ENCODE measurements at places on chromosomes 5 and 9. TPM values are rescaled to one million over a fixed set of nuclear protein-coding genes. Genes with fewer than 3 reads are reported as not detected.

- no peaks in the 10 kb centered on the region for H3K4me1 ChIP-seq
- no peaks in the 10 kb centered on the region for H3K27me3 ChIP-seq
- H3K4me3 ChIP-seq: no peak overlapping the region
- H3K27ac ChIP-seq: no peak overlapping the region
- DNase-seq: no peak
These were observed 38.8 kb upstream of the CCDC112 start for GRCh38 chr5:115335301-115335700.

DNA sequence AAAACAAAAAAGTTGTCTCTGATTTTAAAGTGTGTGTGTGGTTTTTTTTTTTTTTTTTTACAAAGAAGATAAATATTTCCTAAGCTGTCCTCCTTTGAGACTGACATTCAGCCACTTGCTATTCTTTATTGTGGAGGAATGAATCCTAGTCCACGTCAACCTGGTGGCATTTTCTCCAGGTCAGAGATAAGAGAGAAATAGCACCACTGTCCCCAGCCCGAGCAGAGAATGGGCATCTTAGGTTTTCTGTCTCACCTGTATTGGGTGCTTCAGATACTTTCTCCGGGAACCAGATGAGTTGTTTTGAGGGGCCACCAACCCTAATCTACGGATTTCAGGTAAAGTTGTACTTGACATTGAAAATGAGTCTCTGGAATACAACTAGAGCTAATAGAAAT is 1.4 kb downstream of the ITGA2 start:
- no peak overlapping the region for H3K27ac ChIP-seq
- H3K4me3 ChIP-seq: peak overlapping the region; percentile 57
- H3K4me1 ChIP-seq: no peaks in the 10 kb centered on the region
- no peaks in the 10 kb centered on the region for H3K36me3 ChIP-seq

GFRA3 gene
- 1.9 TPM for total RNA-seq

FBP1 gene
- 19.5 TPM for total RNA-seq

DNA sequence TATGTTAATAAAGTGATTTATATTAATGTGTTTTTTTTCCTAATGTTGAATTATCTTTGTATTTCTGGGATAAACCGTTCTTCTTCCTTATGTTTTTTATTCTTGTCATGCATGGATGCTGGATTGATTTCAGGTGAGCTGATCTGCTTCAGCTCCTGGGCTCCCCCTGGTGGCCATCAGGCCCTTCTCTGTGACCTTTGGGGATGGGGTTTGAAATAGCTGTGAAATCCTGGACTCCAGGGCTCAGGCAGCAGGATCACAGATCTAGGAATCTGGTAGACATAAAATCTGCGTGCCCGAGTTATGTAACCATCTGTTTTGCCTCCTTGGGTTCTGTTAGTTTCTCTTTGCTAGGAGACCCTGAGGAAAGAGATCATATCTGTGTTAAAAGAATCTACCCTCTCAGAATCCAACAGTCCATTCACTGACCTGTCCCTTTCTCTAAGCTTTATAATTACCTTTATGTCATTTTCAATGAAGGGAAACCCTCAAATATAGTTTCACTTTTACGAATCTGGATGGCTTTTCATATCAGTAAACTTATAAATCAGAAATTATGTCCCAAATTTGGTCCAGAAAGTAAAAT is 12.2 kb upstream of the OR13J1 start:
- DNase-seq: peak; percentile 76
- H3K4me1 ChIP-seq: no peaks in the 10 kb centered on the region
- no peak overlapping the region for H3K4me3 ChIP-seq

BRD8 gene
- 47.1 TPM for total RNA-seq

- no peaks in the 10 kb centered on the region for H3K4me1 ChIP-seq
- H3K27ac ChIP-seq: no peak overlapping the region
- no peak for DNase-seq
- H3K27me3 ChIP-seq: no peaks in the 10 kb centered on the region
These were observed 75.4 kb downstream of the PRR16 start for GRCh38 chr5:120539471-120539870.

CTXN3 gene
- total RNA-seq: not detected

PRLR gene
- 1.1 TPM for total RNA-seq

DNA sequence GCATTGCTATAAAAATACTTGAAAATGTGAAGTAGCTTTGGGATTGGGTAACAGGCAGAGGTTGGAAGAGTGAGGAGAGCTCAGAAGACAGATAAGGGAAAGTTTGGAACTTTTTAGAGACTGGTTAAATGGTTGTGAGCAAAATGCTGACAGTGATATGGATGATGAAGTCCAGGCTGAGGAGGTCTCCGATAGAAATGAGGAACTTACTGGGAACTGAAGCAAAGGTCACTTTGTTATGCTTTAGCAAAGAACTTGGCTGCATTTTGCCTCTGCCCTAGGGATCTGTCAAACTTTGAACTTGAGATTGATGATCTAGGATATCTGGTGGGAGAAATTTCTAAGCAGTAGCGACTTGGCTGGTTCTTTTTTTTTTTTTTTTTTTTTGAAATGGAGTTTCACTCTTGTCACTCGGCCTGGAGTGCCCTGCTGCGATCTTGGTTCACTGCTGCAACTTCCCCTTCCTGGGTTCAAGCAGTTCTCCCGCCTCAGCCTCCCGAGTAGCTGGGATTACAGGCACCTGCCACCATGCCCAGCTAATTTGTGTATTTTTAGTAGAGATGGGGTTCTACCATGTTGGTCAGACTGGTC is 998.9 kb downstream of the TLE1 start:
- H3K36me3 ChIP-seq: no peaks in the 10 kb centered on the region
- no peaks in the 10 kb centered on the region for H3K27me3 ChIP-seq
- H3K27ac ChIP-seq: no peak overlapping the region
- H3K4me1 ChIP-seq: no peaks in the 10 kb centered on the region
- no peak for DNase-seq
- no peak overlapping the region for H3K4me3 ChIP-seq

CLIC3 gene
- total RNA-seq: 4.2 TPM

- no peaks in the 10 kb centered on the region for H3K4me1 ChIP-seq
- H3K27ac ChIP-seq: no peak overlapping the region
- no peak overlapping the region for H3K4me3 ChIP-seq
- no peaks in the 10 kb centered on the region for H3K36me3 ChIP-seq
These were observed 400.0 kb downstream of the CTNND2 start for GRCh38 chr5:11504065-11504885.

SV2C gene
- total RNA-seq: 0.96 TPM

DNA sequence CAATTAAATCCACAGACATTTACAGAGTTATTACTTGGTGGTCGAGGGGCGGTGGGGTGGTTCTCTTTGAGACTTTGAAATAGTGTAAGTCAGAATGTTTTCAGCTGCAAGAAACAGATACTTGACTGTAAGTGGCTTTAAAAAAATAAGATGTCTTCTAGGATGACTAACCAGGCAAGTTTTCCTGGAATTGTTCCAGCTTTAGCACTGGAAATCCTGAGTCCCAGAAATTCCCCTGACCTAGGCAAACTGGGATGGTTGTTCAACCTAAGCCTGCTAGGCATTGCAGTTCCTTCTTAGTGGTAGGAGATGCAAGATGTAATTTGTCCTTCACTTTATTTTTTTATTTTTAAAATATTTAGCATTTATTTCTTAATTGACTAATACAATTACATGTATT is 169.5 kb upstream of the POC5 start:
- no peak for DNase-seq
- no peaks in the 10 kb centered on the region for H3K4me1 ChIP-seq
- H3K4me3 ChIP-seq: no peak overlapping the region

DNA sequence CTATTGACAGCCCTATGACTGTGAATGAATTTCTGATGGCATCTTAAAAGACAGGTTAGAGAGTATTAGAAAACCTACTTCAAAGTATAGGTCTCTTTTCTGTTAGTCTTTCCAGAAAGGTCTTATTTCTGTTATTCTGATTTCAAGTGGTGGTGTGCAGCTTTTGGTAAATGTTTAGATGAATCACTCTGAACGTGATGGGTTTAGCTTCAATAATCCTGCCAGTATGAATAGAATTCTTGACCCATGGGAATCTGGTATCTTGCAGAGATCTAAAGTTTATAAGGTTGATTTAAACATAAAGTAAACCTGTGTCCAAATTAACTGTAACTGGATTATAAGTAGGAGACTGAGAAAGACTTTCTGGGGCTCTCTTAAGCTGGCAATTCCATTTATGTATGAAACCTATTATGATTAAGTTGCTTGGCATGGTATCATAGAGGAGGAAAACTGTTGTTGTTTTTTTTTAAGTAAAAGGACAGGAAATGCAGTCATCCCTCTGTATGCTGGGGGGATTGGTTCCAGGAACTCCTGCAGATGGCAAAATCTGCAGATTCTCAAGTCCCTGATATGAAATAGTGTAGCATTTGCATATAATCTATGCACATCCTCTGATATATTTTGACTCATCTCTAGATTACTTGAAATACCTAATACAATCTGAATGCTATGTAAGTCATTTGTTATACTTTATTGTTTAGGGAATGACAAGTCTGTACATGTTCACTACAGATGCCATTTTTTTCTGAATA is 77.0 kb upstream of the ADAMTS19 start:
- H3K36me3 ChIP-seq: no peaks in the 10 kb centered on the region
- H3K4me1 ChIP-seq: no peaks in the 10 kb centered on the region
- H3K4me3 ChIP-seq: no peak overlapping the region
- no peak overlapping the region for H3K27ac ChIP-seq

DNA sequence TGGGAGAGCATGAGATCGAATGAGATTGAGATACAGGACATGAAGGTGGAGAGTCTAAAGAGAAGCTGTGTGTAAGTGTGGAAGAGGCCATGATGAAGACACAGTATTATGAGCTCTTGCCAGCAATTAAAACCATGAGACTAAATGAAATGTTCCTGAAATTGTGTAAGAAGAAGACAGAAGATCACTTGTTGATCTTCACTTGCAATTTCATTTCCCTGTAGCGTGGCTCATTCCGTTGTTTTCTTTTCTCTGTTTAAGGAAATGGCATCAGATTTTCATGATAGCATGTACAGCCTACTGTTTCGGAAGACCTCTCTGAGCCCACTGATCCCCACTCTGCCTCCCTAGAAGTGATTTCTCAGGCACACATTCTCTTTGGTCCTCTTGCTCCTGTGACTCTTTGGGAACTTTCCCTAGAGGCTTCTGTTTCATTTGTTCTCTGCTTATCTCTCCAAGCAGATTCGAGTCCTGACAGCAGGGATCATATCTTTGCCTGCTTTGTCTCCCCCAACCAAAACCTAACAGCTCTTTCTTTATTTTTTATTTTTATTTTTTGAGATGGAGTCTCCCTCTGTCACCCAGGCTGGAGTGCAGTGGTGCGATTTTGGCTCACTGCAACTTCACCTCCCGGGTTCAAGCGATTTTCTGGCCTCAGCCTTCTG is 16.8 kb downstream of the PIP5K1B start:
- no peaks in the 10 kb centered on the region for H3K27me3 ChIP-seq
- no peak overlapping the region for H3K27ac ChIP-seq
- no peaks in the 10 kb centered on the region for H3K36me3 ChIP-seq
- H3K4me3 ChIP-seq: no peak overlapping the region
- no peaks in the 10 kb centered on the region for H3K4me1 ChIP-seq

GRCh38 chr5:65919773-65920172 is 6.6 kb upstream of the ERBIN start:
- H3K27me3 ChIP-seq: no peaks in the 10 kb centered on the region
- no peaks in the 10 kb centered on the region for H3K36me3 ChIP-seq
- no peak overlapping the region for H3K27ac ChIP-seq
- no peaks in the 10 kb centered on the region for H3K4me1 ChIP-seq

DNA sequence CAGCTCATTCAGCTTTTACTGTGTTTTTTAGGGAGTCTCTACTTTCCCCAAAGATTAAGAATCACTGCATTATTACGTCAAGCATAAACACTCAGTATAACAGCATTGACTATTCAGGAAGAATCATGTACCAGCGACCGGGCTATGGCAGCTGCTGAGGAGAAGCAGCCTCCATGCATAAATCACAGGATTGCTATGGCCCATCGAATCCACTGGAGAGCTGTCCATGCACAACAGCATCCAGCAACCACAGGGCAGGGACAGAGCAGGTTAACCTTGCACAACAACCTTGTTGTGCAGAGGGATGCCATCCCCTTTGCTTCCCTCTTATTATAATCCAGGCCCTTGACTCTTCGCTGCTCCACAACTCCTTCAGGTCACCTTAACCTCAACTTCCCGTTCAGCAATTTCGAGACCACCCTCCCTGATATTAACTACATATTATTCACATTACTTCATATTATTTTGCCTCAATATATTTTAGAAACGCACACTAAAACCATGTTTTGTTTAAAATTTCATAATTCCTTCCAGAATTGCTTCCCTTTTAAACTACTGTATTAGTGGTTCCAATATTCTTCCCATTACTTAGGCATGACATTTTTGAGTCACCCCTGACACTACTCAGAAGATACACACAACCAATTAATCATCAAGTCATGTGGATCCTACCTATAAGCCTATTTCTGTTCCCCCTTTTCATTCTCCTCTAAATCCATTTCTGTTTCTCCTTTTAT is 991 bp downstream of the IARS1 start:
- no peaks in the 10 kb centered on the region for H3K27me3 ChIP-seq
- H3K4me1 ChIP-seq: peaks cover 7% of the 10 kb centered on the region
- DNase-seq: no peak
- no peak overlapping the region for H3K27ac ChIP-seq
- peak overlapping the region; percentile 69 for H3K4me3 ChIP-seq
- H3K36me3 ChIP-seq: no peaks in the 10 kb centered on the region

SHC3 gene
- total RNA-seq: 0.59 TPM

DNA sequence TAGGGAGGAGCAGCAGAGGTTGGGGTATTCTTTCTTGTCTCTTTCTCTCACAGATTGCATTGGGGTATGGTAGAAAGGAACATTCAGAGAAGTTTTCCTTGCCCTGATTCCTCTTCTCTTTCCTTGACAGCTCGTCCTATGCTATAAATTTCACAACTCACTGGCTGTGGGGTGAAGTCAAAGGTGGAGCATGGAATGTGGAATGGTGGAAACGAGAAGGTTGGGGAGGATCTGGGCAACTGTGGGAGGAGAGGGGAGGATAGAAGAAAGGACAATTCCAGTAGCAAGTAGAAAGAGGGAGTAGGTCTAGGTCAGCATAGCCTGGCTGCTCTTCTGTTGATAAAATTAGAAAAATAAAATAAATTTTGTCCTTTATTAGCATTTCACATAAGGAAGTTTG is 39.0 kb upstream of the POC5 start:
- DNase-seq: no peak
- no peaks in the 10 kb centered on the region for H3K4me1 ChIP-seq
- no peaks in the 10 kb centered on the region for H3K27me3 ChIP-seq
- H3K36me3 ChIP-seq: no peaks in the 10 kb centered on the region
- H3K4me3 ChIP-seq: no peak overlapping the region

DNA sequence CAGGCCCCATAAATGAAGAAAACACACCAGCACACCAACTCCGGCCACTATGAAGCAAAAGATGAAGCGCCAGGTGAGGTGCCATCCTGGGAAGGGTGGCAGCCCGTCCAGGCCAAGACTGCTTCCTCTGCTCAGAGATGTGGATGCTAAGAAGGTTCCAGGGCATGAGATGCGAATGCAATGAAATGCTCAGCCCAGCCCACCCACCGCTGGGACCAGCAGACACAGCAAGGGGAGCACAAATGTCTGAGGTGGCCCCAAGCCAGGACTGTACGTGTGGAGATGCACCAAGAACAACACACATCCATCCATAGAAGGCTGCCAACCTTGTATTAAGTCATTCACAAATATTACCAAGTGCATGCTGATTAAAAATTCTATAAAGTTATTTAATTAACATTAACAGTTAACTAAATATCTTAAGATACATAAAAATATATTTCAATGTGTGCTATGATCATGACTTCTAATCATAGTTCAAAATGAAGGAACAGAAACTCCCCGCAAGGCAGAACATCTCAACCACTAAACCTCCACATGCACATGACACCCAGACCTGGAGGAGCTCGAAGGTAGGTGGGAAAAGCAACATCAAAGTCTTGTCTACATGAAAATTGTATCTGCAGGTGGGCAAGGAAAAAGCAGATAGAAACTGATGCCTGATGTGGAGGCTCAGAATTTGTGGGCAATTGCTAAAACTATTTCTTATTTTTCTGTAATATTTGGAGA is 43.7 kb downstream of the BICD2 start:
- H3K4me1 ChIP-seq: no peaks in the 10 kb centered on the region
- H3K27me3 ChIP-seq: no peaks in the 10 kb centered on the region
- H3K4me3 ChIP-seq: no peak overlapping the region
- H3K27ac ChIP-seq: no peak overlapping the region
- H3K36me3 ChIP-seq: peaks cover 12% of the 10 kb centered on the region

All from prostate gland (tissue), 2 donors.